ENCODE measurements at places on chromosomes 5 and 9.

DNA sequence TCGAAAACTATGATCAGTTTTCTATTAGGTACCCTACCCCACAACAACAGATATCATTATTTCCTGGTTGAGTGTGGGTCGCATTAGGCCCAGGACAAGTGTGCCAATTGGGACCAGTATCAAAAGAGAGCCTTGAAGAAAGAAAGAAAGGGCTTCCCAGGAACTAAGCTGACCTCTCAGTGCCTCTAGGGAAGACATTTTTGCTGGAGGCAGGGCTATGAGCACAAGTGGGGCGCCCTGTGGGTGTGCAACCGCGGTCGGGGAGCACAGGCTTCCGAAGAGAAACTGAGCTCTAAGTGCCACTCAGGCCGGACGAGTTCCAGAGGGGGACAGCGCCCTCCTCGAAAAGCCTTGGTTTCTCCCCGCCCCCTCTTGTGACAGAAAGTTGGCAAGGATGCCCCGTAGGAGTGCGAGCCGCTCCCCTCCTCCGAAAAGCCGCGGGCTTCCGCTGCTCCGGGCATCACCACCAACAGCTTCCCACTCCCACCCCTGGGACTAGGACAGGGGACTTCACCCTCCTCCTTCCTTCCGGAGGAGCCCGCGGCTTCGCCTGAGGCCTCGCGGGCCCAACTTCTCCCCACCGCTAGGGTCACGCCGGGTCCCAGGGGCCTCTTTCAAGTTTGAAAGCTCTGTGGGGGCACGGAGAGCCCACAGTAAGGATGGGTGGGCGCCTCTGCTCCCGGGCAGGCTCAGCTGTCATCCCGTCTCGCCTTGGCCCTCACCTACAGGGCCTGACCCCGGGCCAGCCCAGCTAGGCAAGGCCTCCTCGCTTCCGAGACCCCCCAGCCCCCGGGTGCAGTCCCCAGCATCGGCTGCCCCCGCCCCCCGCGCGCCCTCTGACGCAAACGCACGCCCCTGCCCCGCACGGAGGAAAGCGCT is 2.0 kb downstream of the NR2F1-AS1 start:
- DNase-seq = peak; percentile 55

DNA sequence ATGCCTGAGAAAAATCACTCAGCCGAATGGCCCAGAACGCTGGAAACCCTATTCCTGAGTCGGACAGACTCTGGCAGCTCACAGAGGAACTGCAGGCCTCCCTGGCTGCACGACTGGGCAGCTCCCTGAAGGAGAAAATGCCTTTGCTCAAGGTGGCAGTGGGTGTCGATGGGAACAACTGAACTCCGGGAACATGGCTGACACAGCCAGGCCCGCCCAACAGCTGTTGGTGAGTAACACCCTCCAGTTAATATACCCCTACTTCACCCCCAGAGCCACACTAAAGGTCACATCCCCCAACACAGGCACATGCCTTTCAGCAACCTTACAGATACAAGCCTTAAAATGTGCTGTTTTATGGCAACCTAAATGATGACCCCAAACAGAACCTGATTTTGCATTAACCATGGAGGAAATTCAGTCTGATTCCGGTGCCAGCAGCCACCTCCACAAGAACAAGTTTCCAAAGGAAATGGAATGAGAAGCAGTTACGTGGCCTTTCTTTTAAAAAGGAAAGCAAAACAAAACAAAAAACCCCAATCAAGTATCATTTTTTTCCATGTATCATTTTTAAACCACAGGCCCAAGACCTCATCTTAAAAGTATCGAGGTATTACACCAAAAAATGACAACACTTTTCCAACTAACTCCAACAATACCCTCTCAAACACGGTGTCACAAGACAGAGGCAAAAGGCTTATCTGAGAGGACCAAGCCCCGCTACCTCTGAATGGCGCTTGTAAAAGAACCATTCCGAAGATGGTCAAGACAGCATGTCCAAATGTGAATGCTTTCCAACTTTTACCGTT is 3.1 kb downstream of the KLF9 start:
- DNase-seq = peak; percentile 63

DNA sequence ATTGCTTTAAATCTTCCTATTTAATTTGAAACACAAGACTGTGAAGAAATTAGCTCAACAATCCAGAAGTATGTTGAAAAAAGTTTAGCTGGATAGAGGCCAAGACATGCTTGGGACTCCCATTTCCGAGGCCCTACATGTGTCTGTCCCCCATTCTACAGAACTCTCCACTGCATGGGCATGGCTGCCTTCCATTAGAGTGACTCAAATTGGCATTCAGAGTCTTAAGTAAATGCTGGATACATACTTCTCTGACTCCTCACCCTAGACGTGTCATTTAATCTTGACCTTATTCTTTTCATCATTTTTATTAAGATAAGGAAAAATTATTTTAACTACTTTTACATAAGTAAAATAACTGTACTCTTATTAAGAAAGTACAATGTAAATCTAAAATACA is 530.4 kb upstream of the CDH9 start:
- no peak for DNase-seq

GRCh38 chr9:88053856-88054501 is 79.6 kb upstream of the CDK20 start:
- no peak for DNase-seq

DNA sequence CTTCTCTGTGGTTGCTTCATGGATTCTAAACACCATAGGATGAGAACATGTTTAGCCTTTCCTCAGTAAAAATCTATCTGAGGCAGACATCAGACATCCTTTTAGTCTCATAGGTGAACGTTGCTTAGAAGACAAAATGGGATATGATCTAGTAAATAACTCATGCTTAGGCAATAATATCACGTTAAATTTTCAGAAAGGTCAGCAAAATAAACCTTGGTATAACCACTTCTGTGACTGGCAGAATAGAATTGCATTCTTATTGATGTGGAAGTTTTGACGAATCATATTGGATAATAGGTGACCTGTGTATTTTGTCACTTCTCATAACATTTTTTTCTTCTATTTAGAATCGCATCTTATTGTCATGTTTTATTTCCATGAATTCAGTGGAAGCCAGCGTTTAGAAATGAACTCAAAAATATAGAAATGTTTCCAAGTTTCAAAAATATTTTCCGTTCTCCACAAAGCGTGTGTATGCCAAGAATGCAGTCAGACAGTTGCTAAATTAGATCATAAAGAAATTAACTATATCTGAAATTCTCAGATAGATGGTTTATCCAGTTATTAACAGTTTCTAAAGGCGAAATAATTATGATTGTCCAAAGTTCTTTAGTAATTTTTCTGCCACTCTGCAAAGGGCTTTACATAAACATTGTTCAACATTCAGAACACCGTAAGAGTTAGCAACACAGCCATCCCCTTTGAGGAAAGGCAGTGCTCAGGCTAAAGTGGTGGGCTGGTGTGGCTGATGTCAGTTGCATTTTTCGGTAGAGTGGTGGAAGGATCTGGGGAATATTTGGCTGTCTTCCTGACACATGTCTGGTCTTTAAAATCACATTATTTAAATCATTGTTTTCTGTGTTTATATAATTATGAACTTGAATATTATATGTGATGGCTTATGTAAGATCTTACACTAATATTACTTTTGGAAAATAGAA is 827.2 kb downstream of the MTRR start:
- DNase-seq = no peak

DNA sequence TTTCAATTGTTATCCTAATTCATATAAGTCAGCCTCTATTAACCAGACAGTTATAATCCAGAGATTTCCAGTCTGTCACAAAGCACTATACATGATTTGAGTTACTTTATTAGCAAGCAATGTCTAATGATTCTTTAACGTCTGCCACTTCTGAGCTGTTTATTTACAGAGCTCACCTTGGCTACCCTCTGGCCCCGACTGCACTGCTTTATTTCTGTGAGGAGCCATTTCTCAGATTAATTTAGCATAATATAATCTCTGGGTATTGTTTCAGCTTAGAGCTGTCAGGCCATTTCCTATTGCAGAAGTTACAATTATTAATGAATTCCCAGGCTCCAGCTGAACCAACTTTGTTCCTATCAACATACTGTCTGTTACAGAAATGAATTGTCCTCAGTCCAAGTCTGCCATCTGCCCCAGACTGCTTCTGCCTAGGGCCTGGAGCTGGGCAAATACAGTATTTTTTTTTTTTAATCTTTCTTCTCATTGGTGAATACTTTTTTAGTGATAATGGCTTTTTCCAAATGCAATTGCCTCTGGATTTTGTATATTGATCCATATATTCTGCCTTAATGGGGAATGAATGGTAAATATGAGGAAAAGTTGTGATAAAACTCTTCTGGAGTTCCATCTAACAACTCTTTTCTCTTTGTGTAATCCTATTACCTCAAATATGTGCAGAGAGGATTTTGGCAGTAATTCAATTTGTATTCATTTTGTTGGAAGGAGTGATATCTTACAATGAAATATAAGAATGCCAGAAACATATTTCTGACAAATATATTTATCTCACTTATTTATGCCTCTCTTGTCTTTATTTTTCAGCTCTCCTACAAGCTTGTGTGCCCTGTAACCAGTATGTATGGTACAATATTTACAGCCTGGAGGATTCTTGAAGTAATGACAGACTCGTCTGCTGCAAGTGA is 104.7 kb downstream of the FOCAD start:
- DNase-seq = no peak

GRCh38 chr5:126235628-126236027 is 187.6 kb upstream of the GRAMD2B start:
- no peak for DNase-seq

DNA sequence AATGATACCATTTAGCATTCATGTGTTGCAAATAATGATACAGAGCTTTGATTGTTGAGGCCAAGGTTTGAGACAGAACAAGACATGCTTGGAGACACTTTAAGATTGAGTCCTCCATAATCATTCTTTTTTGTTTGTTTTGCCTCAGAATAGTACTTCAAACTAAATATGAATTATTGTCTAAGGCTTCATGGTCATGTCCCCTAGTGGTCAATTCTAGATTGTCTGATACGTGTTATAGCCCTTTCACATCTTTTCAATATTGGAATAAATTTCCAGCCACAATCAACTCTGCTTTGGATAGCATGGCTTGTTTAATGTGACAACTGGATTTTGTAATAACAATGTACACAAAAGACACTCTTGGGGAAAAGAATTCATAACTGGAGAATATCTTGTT is 64.2 kb downstream of the PRLR start:
- DNase-seq = no peak

DNA sequence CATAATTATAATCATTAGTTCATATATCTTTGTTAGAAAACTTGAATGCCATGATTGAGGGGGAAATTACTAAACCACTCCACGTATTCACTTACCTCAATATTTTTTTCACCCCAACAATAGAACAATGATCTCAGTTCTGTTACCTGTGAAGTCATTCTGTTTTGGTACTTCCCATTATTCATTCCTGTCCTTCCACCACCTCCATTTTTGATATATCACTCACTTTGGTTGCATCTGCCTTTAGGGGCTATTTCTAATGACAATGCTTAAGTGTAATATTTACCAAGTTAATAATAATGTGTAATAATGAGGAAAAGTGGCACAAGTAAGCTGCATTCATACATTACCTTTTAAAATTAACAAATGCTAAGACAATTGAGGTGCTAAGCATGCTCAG is 218.4 kb downstream of the SPATA31D1 start:
- no peak for DNase-seq

DNA sequence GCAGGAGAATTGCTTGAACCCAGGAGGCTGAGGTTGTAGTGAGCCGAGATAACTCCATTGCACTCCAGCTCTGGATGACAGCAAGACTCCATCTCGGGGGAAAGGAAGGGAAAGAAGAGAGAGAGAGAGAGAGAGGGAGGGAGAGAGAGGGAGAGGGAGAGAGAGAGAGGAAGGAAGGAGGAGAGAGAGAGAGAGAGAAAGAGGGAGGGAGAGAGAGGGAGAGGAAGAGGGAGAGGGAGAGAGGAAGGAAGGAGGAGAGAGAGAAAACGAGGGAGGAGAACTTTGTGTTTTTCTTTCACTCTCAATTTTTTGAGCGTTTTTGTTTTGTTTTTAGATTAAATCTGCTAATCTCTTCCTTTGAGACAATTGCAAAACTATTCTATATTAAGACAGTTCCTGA is 46.9 kb downstream of the SPEF2 start:
- DNase-seq = no peak

DNA sequence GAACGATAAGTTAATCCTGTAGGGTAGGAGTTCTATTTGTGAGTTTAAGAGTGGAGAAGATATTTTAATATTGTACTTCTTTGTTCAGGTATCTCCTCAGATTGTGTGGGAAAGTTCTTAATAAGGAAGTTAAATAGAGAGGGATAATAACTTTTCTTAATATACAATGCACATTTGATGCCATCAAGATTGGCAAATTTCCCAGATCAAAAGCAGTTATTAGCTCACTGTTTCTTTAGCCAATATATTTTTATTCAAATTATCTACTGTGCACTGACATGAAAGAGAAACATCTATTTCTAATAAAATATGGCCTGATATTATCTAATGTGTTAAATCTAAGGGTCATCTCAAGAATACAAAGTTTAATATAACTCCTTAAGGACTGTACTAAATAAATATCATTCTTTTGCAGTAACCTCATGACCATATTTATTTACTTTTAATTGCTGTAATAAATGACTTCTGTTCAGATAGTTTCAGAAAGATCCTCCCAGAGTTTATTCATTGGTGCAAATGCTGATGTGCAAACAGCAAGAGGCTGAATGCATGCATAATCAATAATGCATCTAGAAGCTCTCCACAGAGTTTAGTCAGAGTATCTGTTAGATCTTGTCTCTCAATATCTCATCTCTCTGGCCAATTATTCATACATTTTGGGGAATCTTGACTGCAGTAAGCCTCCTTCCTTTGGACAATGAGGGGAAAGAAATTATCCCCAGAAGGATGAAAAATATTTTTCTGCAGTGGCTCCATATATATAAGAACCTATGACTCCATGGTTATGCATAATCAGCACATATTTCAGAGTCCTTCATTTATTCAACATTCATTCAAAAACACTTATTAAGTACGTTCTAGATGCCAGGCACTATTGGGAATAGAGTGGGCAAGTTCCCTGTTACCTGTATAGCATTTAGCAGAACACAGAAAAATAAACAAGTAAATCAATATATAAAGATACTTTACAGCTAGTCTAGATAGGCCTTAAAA is 85.3 kb downstream of the SPATA31D1 start:
- DNase-seq = no peak

DNA sequence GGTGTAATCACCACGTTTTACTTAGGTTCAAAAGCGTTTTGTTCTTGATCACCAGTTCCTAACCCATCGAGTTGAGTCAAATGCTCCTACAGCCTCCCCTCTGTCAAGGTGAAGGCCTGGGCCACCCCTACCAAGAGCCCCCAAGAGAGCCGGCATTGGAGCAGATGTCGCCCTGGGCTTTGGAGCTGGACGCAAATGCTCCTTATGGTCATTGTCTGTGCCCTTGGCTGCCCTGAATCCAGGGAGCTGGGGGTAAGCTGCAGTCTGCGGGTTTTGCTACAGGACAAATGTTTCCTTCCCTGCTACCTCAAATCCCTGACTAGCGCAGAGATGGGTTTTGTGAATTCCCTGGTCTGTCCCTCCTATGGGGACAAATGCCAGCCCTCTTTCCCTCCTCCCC is 4.9 kb downstream of the RNF183 start:
- no peak for DNase-seq

- no peak for DNase-seq
Observed at GRCh38 chr5:96776621-96777020, 31.1 kb downstream of the ERAP1 start.

- no peak for DNase-seq
Observed at GRCh38 chr5:152884006-152884405, 478.9 kb upstream of the NMUR2 start.

All from islet precursor cell (in vitro differentiated cells).